Esophagus muscularis mucosa (tissue), 4 donors: ENCODE measurements at places on chromosomes 3 and 15.

DNA sequence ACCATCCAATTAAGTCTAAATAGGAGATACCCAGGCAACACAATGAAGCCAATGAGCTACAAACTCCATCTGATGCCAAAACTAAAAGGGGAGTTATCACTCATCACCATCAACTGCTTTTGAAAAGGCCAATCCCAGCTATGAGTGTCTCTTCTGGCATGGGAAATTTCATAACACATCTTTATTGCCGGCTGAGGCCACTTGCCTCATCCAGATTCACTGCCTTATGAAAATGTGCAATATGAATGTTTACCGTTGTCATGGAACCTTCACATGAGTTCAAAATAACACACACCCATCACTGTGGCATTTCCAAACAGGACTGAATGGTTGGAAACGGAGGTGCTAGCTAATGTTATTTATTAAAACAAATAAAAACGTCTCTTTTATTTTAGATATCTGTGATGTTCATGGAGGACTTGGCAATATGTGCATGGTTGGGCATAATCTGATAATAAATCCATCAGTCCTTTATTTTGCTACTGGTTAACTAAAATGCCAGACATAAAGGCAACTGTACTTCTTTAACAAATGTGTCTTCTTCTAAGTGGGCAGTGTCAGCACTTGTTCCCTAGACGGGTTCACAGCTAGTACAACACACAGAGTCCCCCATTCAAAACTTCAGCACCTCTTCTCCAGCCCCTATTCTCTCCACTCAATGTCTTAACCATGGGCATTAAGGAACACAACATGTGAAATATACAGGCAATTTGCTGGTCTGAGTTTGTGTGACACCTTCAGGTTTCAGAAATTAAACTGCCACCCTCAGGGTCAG is 143.9 kb downstream of the MAGI1 start:
- no peak for DNase-seq

- no peak for DNase-seq
Measured at GRCh38 chr3:94413336-94414108, 350.7 kb downstream of the NSUN3 start.

- DNase-seq: no peak
Measured at GRCh38 chr15:66231394-66232266, 21.9 kb downstream of the MEGF11 start.

DNA sequence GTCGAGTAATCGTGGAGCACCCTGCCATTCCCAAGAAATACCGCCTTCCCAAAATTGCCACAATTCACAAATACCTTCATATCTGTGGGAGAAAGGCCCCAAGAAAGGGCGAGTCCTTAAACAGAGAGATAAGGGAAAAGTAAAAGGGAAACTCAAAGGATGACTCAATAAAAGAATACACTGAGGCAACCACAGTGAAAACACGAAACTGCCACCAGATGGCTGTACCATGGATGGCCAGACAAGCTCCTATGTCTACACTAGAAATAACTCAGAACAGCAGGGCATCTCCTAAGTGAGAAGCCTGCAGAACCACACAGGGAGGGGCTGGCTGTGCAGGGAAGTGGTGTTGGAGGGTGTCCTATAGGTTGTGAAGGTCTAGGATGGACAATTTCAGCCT is 25.0 kb downstream of the SRGAP3 start:
- no peak for DNase-seq

GRCh38 chr3:28050885-28051284 is 190.5 kb upstream of the CMC1 start:
- DNase-seq: no peak

DNA sequence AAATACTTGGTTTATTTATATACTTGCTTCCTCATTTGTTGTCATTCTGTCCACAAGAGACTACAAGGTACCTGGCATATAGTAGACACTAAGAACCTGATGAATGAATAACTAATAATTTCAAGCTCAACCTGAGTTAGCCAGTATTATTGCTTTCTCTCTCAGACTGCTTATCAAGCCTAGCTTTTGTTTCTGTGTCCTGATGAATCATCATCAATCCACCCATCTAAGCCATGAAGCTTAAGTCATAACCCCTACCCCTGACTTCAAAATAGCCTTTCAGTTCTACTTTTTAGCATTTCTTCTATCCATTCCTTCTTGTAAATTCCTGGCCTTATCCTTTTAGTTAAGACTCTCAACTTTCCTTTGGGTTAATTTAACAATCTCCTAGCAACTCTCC is 420.8 kb downstream of the EPHA6 start:
- DNase-seq: no peak

DNA sequence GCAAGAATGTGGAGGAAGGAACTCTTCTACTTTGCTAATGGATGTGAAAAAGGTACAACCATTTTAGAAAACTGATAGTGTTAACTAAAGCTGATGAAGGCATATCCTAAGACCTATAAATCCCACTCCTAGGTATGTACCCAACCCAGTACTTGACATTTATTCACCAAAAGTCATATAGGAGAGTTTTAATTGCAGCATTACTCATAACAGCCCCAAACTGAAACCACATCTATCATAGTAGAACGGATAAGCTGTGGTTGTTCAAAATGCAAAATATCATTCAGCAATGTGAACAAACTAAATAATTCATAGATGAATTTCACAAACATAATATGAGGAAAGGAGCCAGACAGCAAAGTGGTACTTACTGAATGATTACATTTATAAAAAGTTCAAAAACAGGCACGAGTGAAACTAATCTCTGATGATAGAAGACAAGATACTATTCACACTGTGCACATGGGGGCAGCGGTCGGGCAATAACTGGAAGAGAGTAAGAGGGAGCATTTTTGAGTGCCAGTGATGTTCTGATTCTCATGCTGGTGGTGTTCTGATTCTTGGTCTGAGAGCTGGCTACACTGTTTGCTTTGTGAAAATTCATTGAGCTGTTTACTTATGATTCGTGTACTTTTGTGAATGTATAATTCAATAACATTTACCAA is 34.3 kb downstream of the GOLIM4 start:
- no peak for DNase-seq

GRCh38 chr15:37682304-37682703 is 252.1 kb upstream of the TMCO5A start:
- no peak for DNase-seq

DNA sequence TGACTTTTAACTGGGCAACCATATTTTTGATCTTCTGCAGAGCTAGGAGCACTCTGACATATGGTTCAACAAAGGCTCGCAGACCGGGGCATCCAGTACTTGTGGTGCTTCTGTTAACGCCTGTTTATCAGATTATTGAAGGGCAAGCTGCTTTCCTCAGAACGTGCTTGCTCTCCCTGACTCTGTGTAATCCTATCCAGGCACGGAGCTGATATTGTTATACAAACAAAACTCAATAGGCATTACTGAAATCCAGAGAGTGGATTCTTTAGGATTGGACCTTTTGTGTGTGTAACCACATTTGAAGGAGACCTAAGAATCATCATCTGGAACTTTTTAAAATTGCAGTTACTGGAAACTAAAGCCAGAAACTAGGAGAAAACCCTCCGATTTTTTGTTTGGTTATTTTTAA is 246.5 kb downstream of the PTPRG start:
- DNase-seq: no peak

DNA sequence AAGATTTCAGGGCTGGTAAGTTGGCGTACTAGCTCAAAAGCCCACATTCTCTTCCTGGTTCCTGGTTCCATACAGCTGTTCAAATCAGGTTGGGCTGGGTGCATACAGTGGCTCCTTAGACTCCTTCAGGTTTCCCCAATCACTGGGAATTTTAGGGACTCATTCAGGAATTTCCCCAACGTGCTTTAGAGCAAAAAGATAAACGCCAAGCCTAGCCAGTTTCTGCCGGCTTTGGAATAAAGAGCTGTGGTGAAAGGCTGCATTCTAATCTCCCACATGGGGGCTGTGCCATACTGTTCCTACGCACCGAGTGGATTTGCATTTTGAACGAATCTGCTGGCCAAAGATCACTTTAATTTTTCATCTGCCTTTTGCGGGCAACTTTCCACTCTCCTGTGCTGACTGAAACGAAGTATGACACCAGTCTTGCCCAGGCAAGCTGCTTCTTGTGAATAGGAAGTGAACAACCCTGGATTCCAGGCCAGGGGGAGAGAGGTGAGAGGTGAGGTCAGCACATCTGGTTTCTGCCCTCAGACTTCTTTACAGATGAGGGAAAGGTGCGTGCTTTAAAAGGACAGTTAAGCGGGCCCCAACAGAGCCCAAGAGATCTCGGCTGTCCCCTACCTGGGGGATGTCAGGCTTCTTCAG is 184.2 kb upstream of the PDZRN3 start:
- no peak for DNase-seq

- DNase-seq: no peak
Measured at GRCh38 chr3:173553635-173554280, 156.2 kb downstream of the NLGN1 start.

DNA sequence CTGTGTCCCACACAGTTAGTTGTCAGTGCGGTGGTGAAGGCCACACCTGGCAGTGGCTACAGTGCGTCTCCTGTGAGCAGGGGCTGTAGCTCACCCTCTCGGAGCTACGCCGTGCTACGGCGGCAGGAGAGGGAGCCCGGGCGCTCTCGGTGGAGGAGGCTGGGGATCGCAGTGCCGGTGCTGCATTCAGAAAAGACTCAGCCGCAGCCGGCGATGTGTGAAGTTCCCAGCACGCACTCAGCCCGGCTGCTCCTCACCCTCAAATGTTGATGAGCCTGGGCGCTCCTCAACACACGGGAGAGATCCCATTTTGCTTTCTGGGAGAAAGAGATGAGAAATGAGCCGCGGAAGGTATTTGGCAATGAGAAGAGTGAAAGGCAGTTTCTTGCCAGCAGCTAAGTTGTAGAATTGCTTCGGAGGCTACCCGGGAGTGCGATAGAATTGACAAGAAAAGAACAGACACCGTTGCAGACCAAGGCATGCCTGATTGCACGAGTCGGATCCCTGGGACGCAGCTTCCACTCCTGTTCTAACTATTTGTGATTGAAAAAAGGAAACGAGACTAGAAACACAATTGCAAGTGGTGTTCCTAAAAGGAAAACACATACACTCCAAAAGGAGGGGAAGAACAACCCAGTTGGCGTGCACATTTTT is at the start of gene UNC13C:
Gene UNC13C, plus strand, starts transcription at position 189 of the 654 bp plus-strand sequence. CDS start 34,463 bp downstream, outside the sequence.
- no peak for DNase-seq

GRCh38 chr3:73326396-73326795 is 264.9 kb downstream of the EBLN2 start:
- DNase-seq: no peak

DNA sequence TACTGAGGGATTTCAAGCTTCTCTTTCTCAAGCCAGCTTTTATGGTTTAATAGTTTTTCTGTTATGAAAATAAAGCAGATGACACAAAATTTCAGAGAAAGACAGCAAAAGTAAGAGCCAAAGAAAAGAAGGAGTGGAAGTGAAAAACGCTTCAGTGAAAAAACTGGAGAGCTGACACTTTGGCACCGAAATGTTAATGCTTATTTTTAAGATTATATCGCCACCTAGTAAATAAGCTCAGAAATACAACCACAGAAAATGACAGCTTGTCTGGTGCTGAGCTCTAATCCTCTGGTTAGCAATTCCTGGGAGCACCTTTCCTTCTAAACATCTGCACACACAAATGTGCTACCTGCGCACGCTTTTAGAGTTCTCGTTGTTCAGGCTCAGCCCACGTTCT is 101.6 kb downstream of the ZPLD1 start:
- DNase-seq: no peak

- no peak for DNase-seq
Measured at GRCh38 chr3:35790764-35791163, 151.4 kb downstream of the ARPP21 start.

DNA sequence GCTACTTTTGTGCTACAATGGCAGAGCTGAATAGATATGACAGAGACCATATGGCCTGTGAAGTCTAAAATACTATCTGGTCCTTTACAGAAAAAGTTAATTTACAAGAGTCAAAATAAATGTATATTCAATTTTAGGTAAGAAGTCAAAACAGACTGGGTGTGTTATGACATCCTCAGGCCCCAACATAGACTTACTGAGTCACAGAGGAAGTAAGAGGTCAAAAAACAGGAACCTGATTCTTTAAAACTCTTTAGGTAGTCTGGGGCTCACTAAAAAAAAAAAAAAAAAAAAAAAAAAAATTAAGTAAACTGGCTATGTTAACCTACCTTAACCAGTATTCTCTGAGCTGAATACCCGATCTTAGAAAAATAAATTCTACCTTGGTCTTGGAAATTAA is 13.1 kb downstream of the DNAAF4 start:
- no peak for DNase-seq

DNA sequence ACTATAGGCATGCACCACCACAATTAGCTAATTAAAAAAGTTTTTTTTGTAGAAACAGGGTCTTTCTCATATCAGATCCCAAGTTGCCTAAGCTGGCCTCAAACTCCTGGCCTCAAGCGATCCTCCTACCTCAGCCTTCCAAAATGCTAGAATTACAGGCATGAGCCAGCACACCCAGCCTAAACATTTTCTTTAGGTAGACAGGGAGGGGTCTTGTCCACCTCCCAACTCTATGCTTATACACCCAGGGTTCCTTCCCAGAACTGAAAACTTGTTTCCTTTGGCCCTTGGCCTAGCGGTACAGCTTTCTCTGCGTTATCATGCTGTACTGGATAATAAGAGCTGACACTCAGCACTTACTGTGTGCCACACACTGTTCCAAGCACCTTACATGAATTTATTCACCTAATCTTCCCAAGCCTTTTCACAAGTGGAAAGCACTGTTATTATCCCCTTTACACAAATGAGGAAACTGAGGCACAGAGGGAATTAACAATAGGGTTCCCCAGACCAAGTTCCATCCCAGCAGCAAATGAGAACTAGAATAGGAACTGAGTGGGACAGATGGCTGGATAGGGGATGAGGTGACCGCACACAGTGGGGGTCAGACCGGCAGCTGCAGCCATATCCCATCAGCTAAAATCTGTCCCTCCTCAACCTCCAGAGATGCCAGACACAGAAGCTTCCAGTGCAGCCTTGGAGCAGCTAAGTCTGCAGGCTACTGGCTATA is 150.8 kb downstream of the MEGF11 start:
- no peak for DNase-seq

GRCh38 chr15:92959219-92959618 is 59.1 kb downstream of the CHD2 start:
- no peak for DNase-seq

DNA sequence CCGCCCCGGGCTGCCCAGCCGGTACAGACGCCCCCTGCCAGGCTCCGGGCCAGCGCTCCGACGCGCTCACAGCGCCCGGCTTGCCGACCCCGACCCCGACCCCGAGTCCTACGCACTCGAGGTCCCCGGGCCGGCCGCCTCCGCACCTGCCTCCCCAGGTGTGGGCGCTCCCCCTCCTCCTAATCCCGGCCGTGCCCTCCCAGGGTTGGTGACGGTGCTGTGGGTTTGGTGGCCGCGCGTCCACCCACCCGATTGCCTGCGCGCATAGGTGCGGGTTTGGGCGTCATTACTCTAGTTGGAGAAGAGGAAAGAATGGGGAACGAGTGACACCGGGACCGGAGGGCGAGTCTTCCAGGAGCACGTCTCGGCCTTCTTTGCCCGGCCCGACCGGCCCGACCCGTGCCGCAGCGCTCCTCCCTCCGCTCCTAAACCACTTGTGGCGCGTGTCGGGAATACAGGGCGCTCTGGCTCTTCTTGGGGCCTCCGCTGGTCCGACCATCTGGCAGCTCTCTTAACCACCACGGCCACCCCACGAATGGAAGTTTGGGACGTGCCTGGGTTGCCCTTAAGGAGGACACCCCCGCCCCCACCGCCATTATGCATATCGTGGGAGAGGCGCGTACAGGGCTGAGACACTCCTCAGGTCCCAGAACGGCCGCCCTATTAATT is 810 bp upstream of the THRB start:
- DNase-seq: no peak

- DNase-seq: no peak
Measured at GRCh38 chr3:58490860-58491501, 915 bp upstream of the KCTD6 start.

GRCh38 chr3:24678421-24678865 is 183.8 kb upstream of the THRB start:
- DNase-seq: no peak
